ENCODE measurements at places on chromosomes 12 and 14.

DNA sequence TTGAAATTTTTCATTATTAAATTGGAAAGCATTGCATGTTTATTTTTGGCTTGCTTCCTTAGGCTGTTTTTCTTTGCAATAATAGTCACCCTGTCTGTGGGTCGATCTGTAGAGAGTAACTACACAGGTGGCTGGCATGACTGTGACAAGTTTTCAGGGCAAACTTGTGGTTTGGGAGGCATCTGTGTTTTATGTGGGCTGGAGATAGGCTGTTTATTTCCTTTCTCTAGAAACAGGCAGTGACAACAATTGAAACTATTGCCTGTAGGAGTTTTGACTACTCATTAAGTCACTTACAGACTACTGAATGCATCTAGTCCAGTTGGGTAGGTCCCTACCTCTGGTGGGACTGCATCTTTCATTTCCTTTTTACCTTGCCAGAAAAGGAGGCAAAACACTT, 155.6 kb downstream of the DYRK2 start:
- peak; percentile 25 for DNase-seq

- DNase-seq: no peak
Observed at GRCh38 chr14:33475623-33476022, 475.3 kb downstream of the EGLN3 start.

DNA sequence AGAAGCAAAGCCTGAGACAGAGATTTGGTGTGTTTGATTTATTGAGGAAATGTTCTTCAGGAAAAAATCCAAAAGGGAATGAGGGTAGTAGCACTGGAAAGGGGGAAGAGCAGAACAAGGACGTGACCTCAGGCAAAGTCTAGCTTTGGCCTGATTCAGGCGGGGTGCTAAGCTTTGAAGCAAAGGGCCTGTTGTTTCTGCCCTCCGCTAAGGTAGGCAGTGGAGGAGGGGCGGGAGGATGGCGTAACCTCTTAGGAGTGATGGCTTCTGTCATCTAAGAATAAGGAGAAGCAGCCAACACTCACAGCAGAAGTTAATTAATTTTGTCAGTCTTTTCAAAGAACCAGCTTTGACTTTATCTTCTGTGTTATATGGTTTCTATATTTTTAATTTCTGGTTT, 20.4 kb downstream of the ABHD12B start:
- DNase-seq: no peak

DNA sequence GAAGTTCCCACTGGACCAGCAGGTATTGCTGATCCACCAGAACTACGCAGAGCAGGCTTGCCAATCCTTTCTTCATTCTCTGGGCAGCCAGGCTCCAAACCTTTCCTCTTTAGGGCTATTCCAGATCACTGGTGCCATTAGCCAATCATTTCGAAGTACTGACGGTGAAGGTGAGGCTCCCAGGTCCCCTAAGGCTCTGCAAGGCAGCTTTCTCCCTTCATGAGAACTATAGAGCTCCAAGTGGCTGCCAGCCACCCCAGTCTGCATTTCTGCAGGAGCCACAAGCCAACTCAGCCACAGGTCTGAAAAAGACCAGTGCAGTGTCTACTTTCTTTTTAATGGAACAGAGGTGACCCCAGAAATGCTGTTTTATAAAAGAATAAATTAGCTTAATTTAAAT, 48.7 kb downstream of the RAB35 start:
- DNase-seq: no peak

GRCh38 chr12:100520048-100520769, 46.5 kb downstream of the NR1H4 start:
- no peak for DNase-seq

- DNase-seq: peak; percentile 40
Observed at GRCh38 chr12:56628671-56629458, 1.3 kb downstream of the BAZ2A start.
